GM23248 (cell line): ENCODE measurements at places on chromosomes 3 and 15. TPM values are rescaled to one million over a fixed set of nuclear protein-coding genes. Genes with fewer than 3 reads are reported as not detected.

Gene RLBP1
- total RNA-seq: not detected in 2 replicates

Gene ASTE1
- total RNA-seq: 4.8 and 5.8 TPM in 2 replicates

Gene CHDH
- total RNA-seq: 0.11 and 0.13 TPM in 2 replicates

Gene NANOGP8
- not detected in 2 replicates for total RNA-seq

GRCh38 chr3:6680119-6680806 lies 180.7 kb upstream of the GRM7 start:
- no peaks in the 10 kb centered on the region for H3K27me3 ChIP-seq
- DNase-seq: no peak
- no peak overlapping the region for H3K4me3 ChIP-seq
- no peaks in the 10 kb centered on the region for H3K4me1 ChIP-seq

- H3K27me3 ChIP-seq: no peaks in the 10 kb centered on the region
- H3K36me3 ChIP-seq: no peaks in the 10 kb centered on the region
- no peak overlapping the region for H3K4me3 ChIP-seq
- H3K4me1 ChIP-seq: peaks cover 13% of the 10 kb centered on the region
- no peak overlapping the region for H3K27ac ChIP-seq
- DNase-seq: no peak
These were observed 7.4 kb downstream of the NOX5 start for GRCh38 chr15:69021895-69022294.
